ENCODE measurements at places on chromosomes 1 and 21. TPM values are rescaled to one million over a fixed set of nuclear protein-coding genes. Genes with fewer than 3 reads are reported as not detected.

DNA sequence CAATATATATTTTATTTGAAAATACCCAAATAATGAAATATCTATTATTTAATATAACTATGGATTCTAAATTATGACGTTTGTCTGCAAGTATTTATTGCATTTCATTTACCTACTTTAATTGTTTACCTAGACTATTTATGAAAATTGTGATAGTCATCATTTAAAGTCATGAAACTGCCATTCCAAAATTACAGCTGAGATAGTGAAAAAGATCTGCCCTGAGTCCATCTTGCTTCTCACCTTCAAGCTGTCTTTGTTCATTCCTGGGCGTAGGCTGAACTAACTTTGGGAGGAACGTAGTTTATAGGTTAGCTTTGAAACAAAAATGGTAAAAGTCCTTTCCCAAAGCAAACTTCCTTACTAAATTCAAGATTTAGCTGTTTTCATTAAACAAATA lies 12.4 kb upstream of the HPDL start:
- no peaks in the 10 kb centered on the region for H3K36me3 ChIP-seq
- H3K4me3 ChIP-seq: no peak overlapping the region
- no peaks in the 10 kb centered on the region for H3K4me1 ChIP-seq

- DNase-seq: no peak
- H3K36me3 ChIP-seq: peaks cover 29% of the 10 kb centered on the region
- H3K4me3 ChIP-seq: no peak overlapping the region
Observed at GRCh38 chr1:21758614-21759013, 24.3 kb downstream of the USP48 start.

DNA sequence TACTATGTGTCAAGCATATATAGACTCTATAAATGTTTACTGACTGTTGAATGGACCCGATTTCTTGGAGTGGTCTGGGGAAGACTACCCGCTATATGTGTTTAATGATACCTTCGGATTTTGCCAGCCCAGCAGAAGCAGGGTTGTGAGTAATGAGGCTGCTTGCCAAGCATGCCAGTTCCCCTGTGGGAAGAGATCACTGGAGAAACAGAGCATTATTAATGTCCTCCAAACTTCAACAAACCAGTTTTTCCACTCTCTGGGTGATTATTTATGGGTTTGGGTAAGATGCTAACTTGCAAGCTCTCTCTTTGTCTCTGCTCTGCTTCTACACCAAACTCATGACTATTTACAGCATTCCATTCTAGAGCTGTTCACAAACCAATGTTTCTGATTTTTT lies 25.1 kb upstream of the PHGDH start:
- no peaks in the 10 kb centered on the region for H3K36me3 ChIP-seq
- DNase-seq: no peak
- H3K27me3 ChIP-seq: no peaks in the 10 kb centered on the region
- H3K27ac ChIP-seq: no peak overlapping the region

DNA sequence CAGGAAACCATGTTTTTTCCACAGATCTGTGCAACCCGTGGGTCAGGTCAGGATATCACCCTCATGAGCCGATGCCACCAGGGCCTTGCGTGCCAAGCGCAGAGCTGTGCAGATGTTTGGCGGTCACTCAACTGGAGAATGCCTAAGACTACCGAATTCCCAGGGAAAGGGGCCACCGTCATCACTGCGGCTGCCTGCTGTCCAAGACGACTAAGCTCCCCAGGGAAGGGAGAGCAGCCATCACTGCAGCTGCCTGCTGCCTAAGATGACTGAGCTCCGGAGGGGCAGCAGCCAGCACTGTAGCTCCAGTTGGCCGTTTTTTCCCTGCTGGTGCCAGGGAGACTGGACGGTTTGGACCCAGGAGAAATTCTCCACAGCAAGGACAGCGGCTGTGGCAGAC lies 31.1 kb downstream of the AKT3 start:
- DNase-seq: no peak
- H3K27me3 ChIP-seq: no peaks in the 10 kb centered on the region
- no peaks in the 10 kb centered on the region for H3K36me3 ChIP-seq
- no peaks in the 10 kb centered on the region for H3K4me1 ChIP-seq
- no peak overlapping the region for H3K27ac ChIP-seq

DNA sequence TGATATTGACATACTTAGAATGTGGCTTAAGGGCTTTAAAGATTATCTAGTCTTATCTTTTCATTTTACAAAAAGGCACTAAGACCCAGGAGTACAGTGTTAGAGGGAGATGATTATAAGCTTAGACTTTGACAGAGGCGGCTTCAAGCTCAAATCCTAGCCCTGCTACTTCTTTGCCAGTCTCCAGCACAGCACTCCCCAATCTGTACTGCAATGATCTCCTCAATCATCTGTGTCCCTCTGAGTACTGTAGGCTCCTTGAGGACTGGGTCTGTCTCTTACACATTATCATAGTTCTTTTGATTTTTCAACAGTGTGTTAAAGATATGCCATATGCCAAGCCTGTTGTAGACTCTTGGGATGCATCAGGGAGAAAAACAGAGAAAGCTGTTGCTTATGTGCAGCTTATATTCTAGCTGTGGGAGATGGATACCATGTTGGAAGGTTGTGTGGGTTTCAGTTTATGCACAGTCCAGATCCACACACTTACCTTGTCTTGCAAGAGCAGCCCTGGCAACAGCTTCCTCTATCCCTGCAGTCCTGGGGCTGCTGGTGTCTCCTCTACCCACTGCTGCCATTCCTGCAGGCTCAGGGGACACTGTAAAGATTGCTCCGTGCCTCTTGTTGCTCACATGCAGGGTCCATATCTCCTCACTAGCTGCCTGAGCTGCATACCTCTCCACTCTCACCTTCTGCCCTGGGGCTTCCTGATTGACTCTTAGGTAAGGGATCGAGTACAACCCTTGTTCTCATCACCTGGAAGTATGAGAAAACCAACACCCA lies 103.9 kb upstream of the TSPAN2 start:
- no peak for DNase-seq
- no peaks in the 10 kb centered on the region for H3K36me3 ChIP-seq
- no peaks in the 10 kb centered on the region for H3K4me1 ChIP-seq
- no peak overlapping the region for H3K27ac ChIP-seq

DNA sequence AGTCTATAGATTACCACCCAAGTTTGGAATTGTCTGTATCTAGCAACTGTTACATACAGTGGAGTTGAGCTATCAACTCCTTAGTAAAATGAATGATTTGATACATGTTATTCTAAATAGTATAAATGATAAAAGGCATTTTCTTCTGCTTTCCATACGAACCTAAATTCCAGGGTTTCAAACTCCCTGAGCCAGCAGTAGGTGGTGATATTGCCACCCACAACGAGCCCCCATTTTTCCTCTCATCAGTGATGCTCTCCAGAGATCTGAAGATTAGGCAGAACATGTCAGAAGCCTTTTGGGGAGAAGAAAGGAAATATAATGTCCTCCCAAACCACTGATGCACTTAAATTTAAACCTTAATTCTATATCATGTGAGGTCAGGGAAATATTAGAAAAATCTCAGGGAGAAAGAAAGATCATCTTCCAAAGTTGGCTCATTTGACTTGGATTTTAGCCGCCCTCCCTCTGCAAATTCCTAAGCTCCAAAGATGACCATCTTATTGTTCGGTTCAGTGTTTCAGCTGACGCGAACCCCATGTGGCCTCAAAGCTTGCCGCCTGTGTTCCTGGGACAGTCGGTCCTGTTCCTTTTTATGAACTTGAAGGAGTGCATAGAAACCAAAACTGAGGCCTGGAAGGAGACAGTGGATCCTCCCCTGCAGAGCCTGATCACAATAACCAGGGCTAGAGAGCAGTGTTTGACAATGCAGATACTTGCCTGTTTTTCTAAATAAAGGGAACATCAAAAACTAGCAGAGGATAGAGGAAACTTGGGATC lies 2.3 kb downstream of the EVA1C start:
- peak overlapping the region; percentile 99 for H3K27ac ChIP-seq
- DNase-seq: no peak
- H3K27me3 ChIP-seq: no peaks in the 10 kb centered on the region
- peaks cover 64% of the 10 kb centered on the region for H3K4me1 ChIP-seq
- peaks cover 27% of the 10 kb centered on the region for H3K36me3 ChIP-seq

DNA sequence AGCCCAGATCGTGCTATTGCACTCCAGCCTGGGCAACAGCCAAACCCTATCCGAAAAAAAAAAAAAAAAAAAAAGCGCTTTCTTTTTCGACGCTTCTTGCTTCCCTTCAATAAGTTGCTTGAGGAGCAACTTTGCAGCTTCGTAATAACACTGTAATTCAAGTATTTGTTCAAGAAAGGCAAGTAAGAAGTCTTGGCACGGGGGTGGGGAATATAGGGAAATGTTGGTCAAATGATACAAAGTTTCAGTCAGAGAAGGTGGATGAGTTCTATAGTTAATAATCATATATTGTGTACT lies 871 bp upstream of the PSMA5 start:
- H3K4me3 ChIP-seq: peak overlapping the region; percentile 74
- H3K27me3 ChIP-seq: no peaks in the 10 kb centered on the region
- peaks cover 38% of the 10 kb centered on the region for H3K4me1 ChIP-seq

DNA sequence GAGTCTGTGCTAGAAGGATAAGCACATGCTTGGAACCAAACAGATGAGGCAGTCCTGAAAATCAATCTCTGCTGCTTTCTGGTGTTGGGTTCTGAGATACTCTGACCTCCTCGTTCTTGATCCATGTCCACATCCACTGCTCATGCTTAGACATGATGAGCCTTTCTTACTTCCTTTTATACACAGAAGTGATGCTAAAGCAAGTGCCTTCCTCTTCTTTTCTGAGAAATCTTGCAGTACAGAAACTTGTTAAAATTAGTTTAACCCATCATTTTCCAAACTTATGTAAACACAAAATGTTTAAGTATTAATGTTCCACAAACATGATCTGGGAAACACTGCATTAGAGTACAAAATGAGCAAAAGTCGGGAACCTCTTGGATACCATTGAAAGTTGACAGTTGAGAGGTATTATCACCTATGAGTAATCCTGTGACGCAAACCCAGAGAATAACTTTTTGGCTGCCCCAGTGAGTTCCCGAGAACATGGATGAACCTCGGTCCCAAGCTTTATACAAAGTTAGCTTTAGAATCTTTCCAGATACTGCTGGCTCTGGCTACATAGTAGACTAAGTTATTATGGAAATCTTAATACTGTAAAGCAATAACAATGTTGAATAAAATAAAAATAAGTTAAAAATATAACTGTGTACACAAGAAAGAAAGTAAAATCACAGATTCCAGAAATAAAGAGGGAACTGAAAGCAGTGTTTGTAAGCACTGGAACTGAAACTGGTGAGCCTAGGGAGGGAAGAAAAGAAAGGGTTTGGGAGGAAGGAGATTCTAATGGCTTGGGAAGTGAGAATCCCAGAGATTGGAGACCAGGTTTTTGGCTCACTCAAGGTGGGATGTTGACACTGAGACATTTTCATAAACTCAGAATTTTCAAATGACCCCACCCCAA lies 429.3 kb upstream of the RUNX1 start:
- no peaks in the 10 kb centered on the region for H3K36me3 ChIP-seq
- DNase-seq: no peak
- H3K4me1 ChIP-seq: peaks cover 13% of the 10 kb centered on the region
- peak overlapping the region; percentile 50 for H3K27ac ChIP-seq

GRCh38 chr1:114771992-114772391 lies 8.5 kb downstream of the SIKE1 start:
- H3K4me1 ChIP-seq: no peaks in the 10 kb centered on the region
- H3K36me3 ChIP-seq: peaks cover 71% of the 10 kb centered on the region
- no peak for DNase-seq
- H3K4me3 ChIP-seq: no peak overlapping the region

DNA sequence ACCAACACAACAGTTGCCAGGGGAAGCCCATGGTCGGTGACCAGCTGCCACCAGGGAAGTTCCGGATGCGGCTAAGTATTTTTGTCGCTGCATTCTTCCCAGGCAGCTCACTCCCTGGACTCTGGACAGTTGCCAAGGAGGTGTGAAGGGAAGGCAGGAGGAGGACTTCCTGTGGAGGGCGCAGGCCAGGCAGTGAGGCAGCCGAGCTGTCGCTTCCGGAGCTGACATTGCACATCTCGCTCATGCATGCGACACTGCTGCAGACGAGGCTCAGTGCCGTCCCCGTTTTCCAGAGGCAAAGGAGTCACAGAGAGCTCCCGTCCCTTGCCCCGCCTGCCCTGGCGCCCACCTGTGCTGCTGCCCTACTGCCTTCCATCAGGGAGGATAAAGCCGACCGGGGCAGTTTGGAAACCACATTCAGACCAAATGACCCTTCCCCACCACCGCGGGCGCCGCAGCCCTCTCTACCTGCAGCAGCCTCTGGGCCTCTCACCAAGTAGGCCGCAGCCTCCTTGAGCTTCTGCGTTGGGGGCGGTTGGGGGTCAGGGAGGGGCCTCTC lies 81.4 kb downstream of the NENF start:
- peaks cover 40% of the 10 kb centered on the region for H3K27me3 ChIP-seq
- DNase-seq: peak; percentile 60
- H3K27ac ChIP-seq: no peak overlapping the region

DNA sequence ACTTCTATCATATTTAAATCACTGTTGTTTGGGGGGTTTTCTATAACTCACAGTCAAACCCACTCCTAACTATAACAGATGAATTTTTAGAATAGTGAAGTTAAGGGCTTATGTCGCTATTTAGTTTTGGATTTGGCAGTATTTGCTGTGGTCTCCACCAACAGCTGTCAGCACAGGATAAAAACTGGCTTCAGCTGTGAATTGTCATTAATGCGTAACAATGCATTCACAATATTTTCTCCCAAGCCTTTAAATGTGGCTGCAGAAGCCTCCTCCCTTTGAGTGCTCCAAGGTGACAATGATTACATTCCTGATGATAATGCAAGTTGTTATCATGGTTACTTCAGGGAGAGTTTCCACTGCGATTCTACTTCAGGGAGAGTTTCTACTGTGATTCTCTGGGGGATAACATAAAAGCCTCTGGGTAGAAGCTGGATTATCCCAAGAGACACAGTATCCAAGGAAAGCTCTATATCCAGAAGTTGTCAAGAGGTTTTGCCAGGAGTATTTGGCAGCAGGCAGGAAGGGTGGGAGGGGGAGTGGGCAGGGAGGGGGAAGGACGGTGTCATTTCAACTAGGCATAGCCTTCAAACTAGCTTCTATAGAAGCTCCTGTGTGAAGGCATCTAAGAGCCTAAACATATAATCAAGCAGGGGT lies 14.9 kb upstream of the SMIM12 start:
- H3K36me3 ChIP-seq: no peaks in the 10 kb centered on the region
- DNase-seq: no peak
- no peak overlapping the region for H3K4me3 ChIP-seq
- H3K27ac ChIP-seq: no peak overlapping the region

DNA sequence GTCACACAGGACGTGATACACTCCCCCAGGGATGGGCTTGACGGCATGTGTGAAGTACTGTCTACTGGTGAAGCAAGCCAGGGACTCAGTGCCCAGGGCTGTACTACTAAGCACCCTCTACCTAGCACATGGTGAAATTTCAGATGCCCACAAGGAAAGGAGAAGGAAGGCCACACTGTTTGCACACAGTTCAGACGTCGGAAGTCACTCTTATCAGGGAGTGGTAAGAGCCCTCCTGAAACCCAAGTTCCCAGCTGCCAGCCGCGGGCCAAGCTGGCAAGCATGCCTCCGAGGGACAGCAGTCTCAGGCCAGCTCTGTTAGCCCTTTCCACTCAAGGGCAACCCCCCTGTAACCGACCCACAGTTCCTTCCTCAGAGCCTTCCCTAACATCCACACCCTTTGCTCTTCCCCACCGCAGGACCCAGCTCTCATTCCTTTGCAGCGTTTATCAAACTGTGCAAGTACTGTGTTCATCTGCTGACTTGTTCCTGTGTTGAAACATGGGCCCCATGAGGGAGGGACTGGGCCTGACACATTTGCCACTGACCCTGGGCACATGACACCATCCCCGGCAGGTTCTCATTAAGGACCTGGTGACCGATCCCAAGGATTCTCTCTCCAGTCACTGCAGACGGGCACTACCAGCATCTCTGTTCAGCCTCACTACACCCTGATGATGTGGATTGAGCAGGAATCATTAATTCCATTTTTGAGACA lies 58.5 kb downstream of the SLC66A1 start:
- H3K36me3 ChIP-seq: peaks cover 35% of the 10 kb centered on the region
- no peak overlapping the region for H3K4me3 ChIP-seq
- no peaks in the 10 kb centered on the region for H3K27me3 ChIP-seq
- H3K27ac ChIP-seq: peak overlapping the region; percentile 85
- H3K4me1 ChIP-seq: peaks cover 76% of the 10 kb centered on the region

The APCS gene
- total RNA-seq: not detected
